ENCODE measurements at places on chromosomes 2 and 18. TPM values are rescaled to one million over a fixed set of nuclear protein-coding genes. Genes with fewer than 3 reads are reported as not detected.

The TXNL4A gene
- 187 TPM for polyA plus RNA-seq

The FEV gene
- not detected for polyA plus RNA-seq

GRCh38 chr2:108403494-108403893 lies 25.7 kb downstream of the SULT1C4 start:
- no peak for DNase-seq

GRCh38 chr2:203706403-203706802 lies at the start of gene CD28:
TSS of gene CD28 (plus strand) at chr2:203706639. CDS start at chr2:203706697, 58 bp downstream.
- DNase-seq = no peak
